ENCODE measurements at places on chromosomes 1 and 21. TPM values are rescaled to one million over a fixed set of nuclear protein-coding genes. Genes with fewer than 3 reads are reported as not detected.

Gene PRAMEF26
- not detected for total RNA-seq

DNA sequence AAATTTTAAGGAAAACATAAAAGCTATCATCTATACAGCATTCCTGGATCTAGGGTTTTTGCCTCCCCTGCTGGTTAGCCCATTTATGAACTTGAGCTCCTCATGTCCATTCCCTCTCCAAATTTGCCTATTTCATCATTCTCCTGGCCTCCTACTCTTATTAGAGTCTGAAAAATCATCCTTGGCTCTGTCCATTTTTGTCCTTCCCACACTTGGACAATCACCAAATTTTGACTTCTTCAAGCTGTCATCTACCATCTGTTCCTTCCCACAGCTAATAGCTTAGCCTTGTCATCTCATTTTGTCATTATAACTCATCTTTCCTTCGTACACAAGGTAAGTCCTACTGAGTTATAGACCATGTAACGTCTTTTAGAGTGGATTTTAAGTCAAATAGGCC lies 2.2 kb upstream of the HENMT1 start:
- no peak for DNase-seq

GRCh38 chr1:244435562-244436205 lies 16.0 kb downstream of the ADSS2 start:
- no peak for DNase-seq

Gene TFF3
- total RNA-seq, result 1.0 TPM

DNA sequence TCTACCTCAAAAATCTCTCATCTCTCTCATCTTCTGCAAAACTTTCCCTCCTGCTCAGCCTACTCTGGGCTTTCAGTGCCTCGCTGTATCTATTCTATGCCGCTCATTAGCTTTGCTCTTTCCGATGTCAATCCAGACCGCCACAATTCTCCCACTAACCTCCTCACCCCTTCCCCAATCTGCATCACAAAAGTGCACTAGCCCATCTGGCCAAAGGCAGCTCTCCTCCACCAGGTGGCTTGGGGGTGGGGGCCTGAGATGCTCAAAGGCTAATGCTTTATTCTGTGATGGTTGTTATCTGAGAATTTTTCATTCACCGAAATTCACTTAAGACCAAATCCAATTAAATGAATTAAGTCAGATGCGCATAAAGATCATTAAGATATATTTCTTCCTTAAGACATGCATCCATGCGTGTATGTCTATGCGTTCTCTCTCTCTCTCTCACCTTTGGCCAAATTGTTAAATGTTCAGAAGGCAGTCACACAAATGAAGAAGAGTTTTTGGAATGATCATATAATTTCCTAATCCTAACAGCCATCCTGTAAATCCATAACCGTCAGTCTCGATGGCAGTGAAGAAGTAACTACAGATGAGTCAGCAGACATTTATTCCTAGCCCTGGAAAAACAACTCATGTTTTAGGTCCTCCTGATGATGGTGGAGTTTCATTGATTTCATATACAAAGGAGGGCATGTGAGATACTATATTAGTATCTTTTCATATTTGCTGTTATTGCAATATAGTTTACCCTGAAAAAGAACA lies 111.3 kb downstream of the C1orf21 start:
- no peak for DNase-seq

Gene TNFSF4
- total RNA-seq, result 0.35 TPM

Gene SLAMF8
- total RNA-seq, result not detected

DNA sequence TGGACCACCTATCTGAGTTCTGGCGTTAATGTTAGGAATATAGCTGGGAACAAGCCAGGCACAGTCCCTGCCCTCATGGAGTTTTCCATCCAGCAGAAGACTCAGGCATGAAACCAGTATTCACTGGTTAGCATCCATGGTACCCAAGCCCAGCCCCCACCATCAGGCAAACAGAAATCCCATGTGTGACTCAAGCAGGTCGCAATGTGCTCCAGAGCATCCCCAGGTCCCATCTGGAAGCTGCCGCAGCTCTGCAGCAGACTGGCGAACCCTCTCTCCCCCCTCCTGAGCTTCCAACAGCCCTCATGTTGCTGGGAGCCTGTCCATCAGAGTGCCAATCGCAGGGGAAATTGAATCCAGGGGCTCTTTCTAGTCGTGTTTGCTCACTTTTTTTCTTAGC lies 174.2 kb downstream of the RRAGC start:
- DNase-seq, result no peak

DNA sequence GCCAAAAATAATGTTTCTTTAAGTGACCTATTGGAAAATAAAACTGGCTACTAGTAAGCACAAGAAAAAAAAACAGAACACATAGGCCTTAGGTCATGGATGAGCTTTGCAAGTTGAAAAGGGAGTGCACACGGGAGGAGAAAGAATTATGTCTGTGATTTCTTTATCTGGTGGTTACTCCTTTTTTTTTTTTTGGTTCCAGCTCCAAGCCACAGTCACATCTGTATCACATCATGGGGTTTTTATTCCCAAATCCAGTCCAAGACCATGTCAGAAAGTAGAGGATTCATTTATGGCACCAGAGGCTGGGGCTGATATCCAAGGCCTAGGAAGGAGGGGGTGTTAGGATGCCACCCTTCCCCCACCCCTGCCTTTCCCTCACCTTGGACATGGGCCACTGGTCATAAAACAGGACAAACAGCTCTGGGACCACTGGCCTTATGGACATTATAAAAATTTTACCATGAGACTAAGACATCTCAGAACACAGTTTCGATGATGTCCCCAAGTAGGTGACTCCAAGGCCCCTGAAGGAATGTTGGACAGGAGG lies 10.3 kb upstream of the HEYL start:
- no peak for DNase-seq

Data from epithelial cell of proximal tubule (primary cell).